ENCODE measurements at places on chromosomes 16 and 17.

- DNase-seq: no peak
These were observed 11.7 kb upstream of the CNTNAP4 start for GRCh38 chr16:76265434-76266045.

DNA sequence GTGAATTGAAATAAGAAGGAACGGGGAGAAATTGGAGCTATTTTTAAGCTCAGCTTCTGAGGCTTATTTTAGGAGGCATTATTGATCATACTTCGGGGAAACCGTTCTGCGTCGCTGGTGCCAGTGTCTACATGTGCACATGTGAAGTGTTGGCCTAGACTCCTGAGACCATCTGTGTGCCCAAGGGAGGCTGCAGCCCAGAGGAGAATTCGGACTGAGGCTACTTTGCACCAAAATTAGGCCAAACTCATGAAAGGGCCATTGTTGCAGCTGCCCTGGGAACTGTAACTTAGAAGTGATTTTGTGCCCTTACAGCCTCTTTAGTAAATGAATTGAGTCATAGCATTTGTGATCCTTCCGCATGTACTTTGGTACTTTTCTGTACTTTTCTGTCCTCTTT is 102.0 kb upstream of the NOL11 start:
- DNase-seq: no peak

GRCh38 chr17:57477522-57478362 is 221.4 kb downstream of the MSI2 start:
- no peak for DNase-seq

DNA sequence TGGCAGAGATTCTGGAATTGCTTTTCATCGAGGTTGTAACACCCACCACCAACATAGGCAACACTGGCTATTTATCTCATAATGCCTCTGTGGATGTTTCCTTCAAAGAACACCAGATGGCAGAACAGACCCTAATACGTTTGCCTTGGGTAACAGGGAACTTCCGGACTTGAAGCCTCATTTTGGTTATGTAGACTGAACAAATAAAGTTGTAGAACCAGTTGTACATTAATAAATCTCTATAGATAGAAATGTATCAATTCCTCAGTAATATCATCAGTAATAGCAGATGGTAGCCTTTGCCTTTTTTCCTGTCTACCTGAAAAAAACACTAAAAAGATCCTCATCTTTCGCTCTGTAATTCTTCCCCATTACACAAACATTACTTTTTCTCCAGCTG is 25.9 kb upstream of the APOH start:
- DNase-seq: peak; percentile 63

DNA sequence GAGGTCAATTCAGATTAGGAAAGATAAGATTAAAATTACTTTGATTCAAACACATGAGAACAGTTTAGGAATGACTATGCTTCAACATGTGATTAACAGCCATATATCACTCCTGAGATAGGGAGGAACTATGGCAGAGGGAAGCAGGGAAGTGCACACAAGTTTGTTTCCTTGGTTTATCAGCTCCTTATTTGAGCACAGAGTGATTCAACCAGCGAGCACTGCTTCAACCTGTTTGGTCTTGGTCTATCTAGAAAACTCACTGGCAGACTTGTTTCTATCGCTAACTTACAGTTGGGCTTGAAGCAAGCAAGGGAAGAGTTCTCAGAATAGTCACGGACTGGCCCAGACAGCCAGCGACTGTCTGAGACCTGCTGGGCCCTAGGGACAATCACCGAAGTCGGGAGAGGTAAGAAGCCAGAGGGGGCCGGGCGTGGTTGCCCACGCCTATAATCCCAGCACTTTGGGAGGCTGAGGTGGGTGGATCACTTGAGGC is 23.5 kb downstream of the TUBG1 start:
- DNase-seq: no peak

- DNase-seq: no peak
These were observed 3.6 kb upstream of the ITGA3 start for GRCh38 chr17:50052241-50052796.

DNA sequence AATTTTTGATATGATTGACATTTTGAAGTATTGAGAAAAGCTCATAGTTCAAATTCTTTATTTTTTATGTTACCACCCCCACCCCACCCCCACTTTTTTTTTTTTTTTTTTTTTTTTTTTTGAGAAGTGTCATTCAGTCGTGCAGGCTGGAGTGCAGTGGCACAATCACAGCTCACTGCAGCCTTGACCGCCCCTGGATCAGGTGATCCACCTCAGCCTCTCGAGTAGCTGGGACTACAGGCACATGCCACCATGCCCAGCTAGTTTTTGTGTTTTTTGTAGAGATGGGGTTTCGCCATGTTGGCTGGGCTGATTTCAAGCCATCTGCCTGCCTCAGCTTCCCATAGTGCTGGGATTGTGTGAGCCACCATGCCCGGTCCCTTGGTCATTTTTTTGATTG is 7.4 kb downstream of the TAF15 start:
- no peak for DNase-seq

DNA sequence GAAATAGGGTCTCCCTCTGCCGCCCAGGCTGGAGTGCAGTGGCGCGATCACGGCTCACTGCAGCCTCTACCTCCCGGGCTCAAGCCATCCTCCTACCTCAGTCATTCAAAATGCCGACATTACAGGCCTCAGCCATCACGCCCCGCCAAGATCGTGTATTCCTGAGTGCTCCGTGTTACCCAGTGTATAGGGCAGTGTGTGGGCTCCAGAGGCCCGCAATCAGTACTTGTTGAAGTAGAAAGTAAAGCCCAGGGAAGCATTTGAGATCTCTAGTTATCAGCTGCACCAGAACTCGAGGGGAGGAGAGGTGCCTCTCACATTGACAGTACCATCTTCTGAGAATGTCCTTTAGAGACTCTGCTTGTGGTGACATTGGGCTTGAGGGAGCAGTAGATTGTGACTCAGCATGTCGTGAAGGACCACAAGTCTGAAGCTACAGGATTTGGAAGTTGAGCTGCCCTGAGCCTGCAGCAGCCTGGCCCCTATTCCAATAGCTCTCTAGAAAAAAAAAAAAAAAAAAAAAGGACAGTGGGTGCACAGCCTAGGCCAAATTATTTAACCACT is 1.1 kb upstream of the PRPSAP1 start:
- no peak for DNase-seq

DNA sequence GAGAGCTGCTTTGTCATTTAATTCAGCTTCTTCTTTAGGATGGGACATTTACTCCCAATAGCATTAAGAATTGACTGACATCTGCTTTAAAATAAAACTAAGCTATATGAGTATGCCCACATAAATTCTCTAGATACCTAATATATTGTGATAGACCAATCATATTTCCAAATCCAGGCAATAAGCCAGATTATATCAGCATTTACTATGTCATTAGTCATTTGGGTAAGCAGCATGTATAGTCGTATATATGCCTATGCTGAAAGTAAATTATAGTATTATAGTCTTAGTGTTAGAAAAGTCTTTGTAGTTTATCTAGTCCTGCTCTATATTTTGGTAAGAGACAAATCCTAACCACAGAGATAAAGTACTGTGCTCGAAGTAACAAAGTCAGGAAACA is 958.1 kb downstream of the KCNJ2 start:
- no peak for DNase-seq

GRCh38 chr17:57868910-57869616 is 19.2 kb upstream of the MRPS23 start:
- DNase-seq: peak; percentile 60

Measured in skin of body (tissue), 3 donors.